GOT3 (cell line): ENCODE measurements at places on chromosomes 11 and 22.

GRCh38 chr11:110371084-110371483 lies 58.7 kb upstream of the FDX1 start:
- no peak for DNase-seq

GRCh38 chr22:43566021-43566420 lies 154.2 kb downstream of the MPPED1 start:
- no peak for DNase-seq

DNA sequence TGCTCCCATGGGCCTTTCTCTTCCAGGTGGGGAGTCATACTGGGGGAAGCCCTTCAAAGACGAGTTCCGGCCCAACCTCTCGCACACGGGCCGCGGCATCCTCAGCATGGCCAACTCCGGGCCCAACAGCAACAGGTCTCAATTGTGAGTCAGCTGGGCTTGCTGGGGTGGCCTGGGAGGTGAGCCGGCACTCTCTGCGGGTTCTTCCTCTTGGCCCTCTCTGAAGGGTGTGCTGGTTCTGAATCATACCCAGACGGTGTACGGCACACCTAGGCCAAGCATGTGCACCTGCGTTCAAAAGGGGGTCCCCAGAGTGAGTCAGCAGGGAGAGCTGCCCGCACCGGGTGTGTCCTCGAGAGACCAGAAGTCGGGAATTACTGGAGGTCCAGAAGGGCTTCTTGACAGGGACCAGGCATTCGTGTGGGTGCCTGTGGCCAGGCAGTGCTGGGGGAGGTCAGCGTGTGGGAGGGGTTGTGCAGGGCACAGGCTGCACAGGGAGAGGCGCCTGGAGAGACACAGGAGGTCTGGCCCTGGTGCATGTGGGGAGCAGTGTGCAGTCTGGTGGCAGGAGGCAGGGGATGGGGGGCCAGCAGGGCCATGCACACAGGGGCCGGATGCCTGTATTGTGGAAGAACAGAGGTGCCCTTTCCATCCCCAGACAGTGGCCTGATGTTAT lies 23.0 kb downstream of the PPIL2 start:
- DNase-seq = no peak

DNA sequence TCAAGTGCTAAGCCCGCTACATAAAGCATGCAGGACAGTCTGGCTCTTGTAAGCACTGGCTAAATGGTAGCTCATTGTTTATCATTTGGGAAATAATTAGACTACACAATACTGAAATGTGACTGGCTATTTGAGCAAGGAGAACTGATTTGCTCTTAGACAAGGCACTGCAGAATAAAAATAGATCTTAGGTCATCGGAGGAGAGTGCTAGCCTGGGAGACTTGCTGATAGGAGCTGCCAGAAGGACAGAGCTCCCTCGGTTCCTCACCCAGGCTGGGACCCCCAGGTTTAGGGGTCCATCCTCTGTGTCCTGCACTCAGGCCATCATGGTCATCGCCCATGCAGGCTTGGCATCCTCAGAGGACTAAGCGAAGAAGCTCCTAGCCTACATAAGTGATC lies 184.4 kb upstream of the NCAM1 start:
- DNase-seq = no peak

DNA sequence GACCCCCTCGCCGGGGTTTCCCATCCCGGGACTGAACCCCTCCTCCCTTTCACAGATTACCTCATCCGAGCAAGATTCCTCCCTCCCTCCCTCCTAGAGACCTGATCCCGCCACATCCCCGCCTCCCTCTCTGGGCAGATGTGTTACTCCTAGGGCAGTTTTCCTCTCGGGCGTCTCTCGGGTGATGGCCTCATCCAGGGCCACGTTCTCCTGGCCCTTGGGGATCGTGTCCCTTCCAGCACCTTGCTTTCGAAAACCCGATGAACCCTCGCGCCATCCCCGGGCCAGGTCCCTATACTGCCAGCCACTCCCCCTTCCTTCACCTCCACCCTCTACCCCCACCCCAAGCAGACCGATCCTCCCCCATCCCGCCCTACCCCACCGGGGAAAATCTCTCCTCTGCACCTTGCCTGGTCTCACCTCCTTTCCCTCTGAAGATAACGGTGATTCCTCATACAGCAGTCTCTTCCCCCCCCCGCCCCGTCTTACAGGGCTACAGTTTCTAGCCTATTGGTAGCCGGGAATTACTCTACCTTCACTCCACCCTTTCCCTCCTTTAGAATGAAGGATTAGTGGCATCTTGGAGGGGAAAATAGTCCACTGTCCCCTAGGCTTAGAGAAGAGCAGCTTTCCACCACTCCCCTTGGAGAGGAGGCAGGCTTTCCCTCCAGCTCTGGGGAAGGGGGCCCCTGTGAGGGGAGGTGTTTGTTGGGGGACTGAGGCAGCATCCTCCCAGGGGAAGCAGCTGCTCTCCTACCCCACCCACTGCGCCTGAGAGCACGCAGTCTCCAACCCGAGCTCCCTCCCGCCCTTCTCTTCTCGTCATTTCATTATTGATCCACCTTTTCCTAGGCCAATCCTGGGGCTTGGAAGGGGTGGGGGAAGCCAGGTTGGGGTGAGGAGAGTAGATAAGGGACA lies 1.2 kb downstream of the KMT2A start:
- DNase-seq = no peak

- no peak for DNase-seq
Observed at GRCh38 chr22:49781289-49781782, 46.3 kb downstream of the BRD1 start.

DNA sequence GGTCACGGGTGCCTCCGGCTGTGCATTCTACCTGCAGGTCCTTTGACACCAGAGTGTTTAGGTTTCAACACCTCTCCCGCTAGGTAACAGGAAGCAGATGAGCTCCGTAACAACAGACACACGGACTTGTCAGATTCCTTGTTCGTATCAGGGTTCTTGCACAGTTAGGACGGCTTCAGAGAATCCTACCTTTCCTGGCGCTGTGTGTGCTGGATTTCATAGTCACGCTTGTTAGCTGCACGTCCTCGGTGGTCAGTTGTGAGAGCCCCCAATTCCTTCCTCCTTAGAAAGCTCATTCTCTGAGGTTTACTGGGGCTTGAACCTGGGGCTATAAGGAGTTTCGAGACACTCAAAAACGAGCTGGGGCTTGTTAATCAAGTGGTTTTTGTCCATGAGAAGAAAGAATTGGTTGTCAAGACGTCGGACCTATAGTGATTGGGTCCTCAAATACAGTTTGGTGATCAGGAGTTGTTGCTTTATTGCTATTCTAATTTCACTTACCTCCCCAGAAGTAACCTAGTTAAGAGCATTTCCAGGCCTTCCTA lies 664 bp downstream of the DDB2 start:
- DNase-seq = no peak

- DNase-seq = no peak
Observed at GRCh38 chr11:5643585-5643984, 18.8 kb downstream of the TRIM34 start.

DNA sequence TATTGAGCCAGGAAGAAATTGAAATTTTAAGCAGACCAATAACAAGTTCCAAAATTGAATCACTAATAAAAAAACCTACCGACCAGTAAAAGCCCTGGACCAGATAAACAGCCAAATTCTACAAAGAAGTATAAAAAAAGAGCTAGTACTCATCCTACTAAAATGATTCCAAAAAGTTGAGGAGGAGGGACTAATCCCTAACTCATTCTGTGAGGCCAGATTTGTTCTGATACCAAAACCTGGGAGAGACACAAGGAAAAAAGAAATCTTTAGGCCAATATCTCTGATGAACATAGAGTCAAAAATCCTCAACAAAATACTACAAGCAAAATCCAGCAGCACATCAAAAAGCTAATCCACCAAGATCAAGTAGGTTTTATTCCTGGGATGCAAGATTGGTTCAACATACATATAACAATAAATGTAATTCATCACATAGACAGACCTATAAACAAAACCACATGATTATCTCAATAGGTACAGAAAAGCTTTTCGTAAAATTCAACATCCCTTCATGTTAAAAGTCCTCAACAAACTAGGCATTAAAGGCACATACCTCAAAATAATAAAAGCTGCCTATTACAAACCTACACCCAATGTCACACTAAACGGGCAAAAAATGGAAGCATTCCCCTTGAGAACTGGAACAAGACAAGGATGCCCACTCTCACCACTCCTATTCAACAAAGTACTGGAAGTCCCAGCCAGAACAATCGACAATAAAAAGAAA lies 13.1 kb downstream of the OR52A5 start:
- DNase-seq = no peak
